LoVo (cell line): ENCODE measurements at places on chromosomes 4 and X.

DNA sequence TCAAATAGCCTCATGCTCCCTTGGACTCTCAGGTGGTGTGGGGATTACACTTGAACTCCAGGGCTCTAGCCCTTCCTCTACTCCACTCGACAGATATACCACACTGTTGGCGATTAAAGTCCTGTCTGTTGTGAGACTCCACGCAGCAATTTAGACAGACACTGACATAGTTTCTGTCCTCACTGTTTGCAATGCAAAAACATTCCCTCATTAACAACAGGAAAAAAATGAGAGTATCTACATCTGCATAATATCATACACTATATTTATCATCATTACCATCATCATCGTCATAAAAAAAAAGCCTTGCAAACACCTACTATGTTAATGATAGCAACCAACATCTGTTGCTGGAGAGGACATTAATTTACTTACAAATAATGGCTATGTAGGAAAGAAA is 132.4 kb downstream of the RASL11B start:
- no peak for DNase-seq

DNA sequence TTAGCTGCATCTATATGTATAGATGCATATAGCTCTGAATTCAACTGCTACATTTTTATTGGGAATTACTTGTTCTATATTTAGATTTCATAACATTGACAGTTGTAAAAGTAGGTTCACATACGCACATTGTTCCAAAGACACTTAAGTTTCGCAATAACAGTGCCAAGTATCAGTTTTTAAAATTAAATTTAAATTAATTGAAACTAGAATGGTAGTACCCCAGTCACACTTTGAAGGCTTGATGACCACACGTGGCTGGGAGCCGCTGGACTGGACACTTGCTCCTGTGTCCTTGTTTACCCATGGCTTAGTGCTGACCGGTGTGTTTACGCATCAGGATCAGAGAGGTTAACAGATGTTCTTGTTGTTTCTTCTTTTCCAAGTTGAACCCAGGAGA is 140.7 kb upstream of the PSAPL1 start:
- DNase-seq: no peak

DNA sequence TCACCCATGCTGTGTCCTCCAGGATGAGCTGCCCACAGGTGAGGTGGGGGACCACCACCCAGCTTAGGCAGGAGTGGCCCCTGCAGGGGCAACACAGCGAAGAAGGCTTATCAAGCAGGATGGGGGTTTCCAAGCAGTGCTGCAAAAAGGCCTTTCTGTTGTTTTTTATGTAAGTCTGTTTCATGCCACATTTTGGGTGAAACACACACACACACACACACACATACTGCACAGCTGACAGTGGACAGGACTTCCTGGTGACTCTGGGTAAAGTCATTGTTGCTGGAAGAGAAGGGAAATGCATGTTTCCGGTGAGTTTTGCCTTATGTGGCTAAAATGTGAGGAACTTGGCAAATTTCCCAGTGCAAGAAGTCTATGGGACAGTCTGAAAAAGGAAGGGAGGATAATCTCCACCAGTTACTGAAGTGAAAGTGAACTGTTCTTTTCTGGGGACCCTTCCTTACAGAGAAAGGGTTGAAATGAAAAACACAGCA is 119.2 kb downstream of the IRF2 start:
- no peak for DNase-seq

DNA sequence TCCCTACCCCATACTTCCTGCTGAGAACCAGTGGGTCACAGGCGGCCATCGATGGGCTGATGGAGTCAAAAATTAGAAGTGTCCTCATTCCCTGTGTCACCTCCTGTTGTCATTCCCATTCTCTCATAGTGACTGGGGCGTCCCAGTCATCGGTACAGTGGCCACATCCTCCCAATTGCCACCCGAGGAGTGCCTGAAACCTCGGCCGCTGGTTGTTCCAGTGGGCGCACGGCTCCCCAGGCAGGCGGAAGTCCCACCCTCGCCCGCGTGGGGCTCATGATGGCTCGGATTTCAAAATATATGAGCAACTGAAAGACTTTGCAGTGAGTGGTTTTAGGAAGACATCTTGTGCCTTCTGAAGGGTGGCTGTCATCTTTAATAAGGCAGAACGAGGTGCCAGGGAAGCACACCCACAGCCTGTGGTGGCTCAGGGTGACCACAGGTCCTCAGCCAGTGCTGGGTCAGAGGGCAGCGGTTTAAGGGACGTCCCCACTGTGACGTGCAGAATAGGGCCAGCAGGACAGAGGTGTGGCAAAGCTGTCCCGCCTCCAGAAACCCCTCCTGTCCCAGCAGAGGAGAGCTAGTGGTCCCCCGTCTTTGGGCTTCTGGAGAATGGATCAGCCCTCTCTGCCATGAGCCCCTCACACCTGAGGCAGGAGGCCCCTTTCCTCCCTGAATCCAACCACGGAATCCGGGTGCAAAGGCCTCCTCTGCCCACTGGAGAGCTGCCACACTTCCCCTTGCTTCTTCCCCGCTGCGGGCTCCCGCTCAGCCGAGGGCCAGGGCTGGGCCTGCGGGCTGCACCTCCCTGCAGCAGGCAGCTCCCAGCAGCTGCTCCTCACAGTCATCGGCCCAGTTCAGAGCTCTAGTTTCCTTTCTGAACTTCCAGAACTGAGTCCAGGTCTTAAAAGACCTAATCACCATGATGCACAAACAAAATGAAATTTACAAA is 90.4 kb downstream of the ABLIM2 start:
- DNase-seq: no peak

DNA sequence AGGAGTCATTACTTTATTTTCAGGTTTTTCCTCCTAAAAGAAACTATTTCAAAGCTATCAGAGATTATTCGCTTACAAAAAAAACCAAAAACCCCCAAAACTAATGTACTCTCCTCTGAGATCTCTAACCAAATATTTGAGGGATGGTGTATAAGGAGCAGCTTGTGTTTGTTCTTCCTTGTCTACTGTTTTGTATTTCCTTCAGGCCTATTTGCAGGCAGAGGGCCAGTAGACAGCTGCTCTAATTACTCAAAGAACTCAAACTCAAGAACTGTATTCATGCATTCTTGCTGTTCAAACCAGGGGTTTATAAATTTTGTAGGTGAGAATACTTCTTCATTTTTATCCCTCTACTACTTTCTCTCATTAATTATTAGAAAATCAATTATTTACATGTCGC is 51.3 kb downstream of the SH3RF1 start:
- DNase-seq: no peak
